NCI-H1092 (cell line): ENCODE measurements at places on chromosomes 4 and X.

DNA sequence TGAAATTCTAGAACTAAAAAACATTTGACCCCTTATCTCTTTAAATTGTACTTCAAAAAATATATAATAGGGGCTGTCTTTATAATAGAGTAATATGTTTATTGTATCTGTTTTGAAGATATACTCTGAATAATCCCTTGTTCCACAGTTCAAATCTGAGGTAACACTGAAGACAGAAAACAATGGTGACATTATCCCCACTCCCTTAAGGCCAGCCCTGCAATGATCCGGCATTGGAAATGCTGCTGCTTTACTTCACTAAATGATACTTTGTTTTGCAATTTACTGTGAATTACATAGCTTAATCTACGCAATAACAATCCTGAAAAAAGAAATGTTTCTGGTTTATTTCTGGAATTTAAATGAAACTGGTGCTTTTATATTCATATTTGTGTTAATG lies 34.4 kb upstream of the ZFP42 start:
- DNase-seq, result no peak

- DNase-seq, result no peak
These were observed 559.0 kb upstream of the AMOT start for GRCh38 chrX:113399506-113400192.

DNA sequence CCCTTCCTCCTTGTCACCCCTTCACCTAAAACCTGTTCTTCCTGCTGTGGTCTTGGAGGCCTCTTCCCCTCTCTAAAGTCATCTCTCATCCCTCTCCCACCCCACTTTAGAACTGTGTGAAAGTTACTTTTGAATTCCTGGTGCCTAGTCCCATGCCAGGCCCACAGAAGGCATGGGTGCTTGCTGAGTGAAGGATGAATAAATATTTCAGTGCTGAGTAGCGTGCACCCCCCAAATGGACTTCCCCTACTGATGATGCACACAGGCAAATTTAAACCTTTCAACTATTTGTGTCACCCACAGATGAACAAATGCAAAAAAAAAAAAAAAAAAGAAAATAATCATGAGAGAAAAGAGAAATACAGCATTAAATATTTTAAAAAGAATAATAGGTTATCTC lies 19.8 kb downstream of the PSMD10 start:
- no peak for DNase-seq

DNA sequence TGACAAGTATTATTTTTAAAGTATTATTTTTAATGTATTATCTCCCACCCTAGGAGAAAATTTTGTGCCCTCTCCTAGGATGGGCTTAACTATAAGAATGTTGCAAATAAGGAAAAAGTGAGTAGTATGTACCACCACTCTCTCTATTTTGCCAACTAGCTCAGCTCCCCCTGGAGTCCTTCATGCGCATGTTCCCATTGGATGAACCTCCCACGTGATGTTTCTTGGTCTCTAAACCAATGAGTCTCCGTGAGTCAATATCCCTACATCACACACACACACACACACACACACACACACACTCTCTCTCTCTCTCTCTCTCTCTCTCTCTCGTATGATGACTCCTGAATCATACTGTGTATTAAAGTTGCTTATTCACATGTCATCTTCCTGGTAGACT lies 129.7 kb upstream of the ZFP42 start:
- DNase-seq, result no peak

DNA sequence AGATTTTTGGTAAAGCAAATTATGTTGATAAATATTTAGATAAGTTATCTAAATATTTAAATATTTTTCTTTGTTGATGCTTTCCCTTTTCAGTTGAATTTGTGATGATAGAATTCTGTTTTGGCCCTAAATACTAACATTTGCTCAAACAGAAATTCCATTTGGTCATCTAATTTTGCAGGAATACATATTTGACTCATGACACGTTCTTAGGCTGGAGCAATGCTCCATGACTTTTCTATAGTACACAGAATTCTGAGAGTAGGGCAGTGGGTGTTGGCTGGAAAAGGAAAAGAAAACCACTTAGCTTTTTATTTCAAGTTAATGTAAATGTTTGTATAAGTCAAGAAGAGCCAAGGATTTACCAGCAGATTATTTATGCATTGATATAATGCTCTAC lies 58.6 kb upstream of the GK2 start:
- DNase-seq, result no peak

DNA sequence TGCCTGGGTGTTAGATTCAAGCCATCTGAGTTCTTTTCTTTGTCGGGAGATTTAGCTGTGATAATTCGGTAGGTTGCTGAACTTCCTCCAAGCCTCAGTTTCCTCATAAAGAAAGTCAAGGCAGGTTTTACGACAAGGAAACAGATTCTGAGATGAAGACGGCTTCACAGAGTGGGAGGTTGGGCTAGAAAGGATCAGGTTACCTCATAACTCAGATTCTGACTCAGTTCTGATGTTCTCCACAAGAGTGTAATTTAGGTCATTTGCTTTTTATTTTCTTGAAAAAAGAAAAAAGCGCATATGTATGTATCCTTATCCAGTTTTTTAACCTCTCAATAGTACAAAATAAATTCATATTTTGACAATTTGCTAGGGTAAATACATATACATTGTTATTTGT lies 47.2 kb upstream of the ELOVL6 start:
- DNase-seq, result no peak

DNA sequence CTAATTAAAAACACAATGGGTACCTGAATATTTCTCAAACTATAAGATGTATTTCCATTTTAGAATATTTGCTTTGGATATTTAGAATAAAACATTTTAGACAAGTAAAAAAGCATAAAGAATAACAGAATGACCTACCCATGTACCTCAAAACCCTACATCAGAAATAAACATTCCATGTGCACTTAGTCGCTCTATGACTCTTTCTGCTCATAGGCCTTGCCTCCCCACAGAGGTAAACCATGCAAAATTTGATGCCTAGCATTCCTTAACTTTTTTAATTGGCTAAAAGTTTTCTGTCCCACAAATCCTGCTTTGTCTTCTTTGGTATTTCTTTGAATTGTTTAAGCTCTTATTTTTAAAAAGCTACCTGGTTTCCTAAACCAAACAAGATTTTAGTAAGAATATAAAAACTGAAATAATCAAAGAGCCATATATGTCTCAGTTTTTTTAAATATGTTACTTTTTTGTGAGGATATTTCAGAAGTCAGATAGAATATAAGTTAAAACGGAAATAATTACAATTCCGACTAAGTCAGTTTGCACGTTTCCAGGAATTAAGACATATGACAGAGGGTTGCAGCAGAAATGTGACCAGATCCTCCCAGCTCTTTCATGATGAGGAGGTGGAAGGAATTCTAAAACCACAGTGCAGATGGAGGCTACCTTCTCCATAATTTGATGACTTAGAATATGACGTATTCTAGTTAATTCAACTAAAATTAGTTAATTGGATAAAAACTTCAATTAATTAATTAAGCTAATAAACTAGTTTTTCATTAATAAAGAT lies 102.5 kb downstream of the FIP1L1 start:
- DNase-seq, result no peak

- DNase-seq, result no peak
These were observed 568.8 kb downstream of the GRID2 start for GRCh38 chr4:92872604-92873003.

GRCh38 chr4:5143306-5143861 lies 92.1 kb downstream of the STK32B start:
- DNase-seq, result no peak

DNA sequence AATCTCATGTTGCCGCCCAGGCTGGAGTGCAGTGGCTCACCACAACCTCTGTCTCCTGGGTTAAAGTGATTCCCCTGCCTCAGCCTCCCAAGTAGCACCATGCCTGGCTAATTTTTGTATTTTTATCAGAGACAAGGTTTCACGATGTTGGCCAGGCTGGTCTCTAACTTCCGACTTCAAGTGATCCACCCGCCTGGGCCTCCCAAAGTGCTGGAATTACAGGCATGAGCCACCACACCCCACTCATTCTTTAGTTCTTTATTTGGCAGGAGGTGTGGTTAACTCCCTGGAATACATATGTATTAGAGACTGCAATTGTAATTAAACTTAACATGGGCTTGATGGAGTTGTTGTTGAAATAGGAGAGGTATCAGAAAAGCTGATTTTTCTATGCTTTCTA lies 1396.9 kb upstream of the IGFBP7 start:
- DNase-seq, result no peak

GRCh38 chr4:130028552-130028951 lies 932.6 kb downstream of the C4orf33 start:
- DNase-seq, result no peak

- no peak for DNase-seq
These were observed 101.5 kb downstream of the CCDC160 start for GRCh38 chrX:134338527-134338926.

GRCh38 chr4:106588891-106589290 lies 220.3 kb upstream of the GIMD1 start:
- DNase-seq, result no peak

GRCh38 chrX:118272242-118272641 lies 73.7 kb upstream of the WDR44 start:
- DNase-seq, result no peak

- DNase-seq, result no peak
These were observed 376.4 kb upstream of the GNPDA2 start for GRCh38 chr4:45102716-45103115.

DNA sequence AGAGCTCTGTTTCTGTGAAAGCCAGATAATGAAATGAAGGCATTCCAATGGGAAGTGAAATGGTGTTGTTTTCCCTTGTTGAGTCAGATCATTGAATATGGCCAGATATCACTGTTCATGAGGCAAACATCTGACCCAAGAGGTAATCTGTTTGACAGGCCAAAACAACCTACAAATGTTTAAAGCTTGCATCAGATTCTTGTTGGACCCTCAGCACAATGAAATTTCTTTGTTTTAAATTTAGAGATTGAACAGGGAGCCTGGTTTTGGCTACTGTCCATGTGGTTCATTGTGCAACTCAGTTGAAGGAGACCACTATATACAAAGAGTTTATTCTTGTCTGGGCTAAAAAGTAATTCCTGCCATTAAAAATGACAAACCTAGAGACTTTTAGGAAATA lies 159.1 kb downstream of the AFF2 start:
- DNase-seq, result no peak

DNA sequence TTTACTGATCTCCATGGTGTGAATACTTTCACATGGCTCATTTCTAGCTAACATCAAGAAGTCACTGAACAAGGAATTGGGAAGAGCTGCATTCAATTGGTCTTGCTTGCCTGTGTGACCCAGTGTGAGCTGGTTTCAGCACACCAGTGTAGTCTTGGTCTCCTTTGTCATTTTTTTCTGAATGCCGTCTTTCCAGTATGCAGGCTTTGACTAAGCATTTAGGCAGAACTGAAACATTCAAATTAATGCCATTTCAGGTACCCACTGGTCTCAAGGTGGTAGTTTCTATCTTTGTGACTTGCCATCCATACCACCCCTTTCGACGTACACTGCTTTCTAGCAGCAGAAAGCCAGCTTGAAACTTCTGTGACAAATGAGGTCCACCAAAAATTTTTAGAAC lies 550.5 kb upstream of the BOD1L1 start:
- no peak for DNase-seq

GRCh38 chr4:53309321-53310040 lies 56.4 kb downstream of the SCFD2 start:
- DNase-seq, result no peak

DNA sequence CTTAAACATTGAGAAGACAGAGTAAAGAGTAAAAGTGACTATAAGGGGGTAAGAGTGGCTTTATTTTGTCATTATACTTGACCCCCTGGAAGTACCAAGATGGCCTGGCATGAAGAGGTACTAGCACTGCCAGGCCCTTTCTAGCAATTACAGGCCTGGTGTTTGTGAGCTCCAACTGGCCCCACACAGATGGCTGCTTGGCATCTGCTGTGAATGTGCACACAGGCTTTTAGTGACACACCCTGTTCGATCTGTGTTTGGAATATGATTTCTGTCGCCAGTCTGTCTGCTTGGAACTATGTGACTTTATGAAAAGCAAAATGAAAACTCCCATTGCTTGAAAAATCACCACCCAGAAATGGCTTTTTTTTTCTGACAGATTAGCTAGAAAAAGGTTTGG lies 123.3 kb downstream of the CLCN4 start:
- no peak for DNase-seq

DNA sequence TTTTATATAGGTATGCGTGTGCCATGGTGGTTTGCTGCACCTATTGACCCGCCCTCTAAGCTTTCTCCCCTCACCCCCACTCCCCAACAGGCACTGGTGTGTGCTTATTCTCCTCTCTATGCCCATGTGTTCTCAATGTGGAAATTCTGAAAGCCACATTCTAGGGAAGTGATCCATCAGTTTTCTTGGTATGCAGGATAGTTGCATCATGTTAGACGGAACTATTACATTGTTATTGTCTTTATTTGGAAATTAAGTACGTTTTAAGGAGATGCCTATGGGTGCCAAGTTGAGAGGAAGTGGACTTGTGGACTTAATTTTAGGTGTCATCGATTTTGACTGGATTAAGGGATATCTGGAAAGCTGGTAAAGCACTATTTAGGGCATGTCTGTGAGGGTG lies 204.6 kb downstream of the RBM46 start:
- no peak for DNase-seq

DNA sequence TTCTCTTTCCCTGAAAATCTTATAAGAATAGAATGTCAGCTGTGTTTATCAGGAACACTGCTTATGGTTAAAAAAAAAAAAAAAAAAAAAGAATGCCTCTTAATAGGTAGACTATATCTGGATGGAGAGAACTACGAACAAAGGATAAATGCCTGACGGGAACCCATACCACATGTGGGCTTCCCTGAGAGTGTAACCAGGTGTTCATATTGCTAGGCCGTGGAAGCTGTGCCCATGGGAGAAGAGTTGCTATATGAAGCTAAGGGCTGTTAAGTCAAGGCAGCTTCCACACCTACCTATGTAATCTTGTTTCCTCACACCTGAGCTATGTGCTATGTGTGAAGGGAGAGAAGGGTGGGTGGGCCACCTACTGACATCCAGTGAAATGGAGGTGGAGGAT lies 27.3 kb downstream of the TMEM184C start:
- no peak for DNase-seq

DNA sequence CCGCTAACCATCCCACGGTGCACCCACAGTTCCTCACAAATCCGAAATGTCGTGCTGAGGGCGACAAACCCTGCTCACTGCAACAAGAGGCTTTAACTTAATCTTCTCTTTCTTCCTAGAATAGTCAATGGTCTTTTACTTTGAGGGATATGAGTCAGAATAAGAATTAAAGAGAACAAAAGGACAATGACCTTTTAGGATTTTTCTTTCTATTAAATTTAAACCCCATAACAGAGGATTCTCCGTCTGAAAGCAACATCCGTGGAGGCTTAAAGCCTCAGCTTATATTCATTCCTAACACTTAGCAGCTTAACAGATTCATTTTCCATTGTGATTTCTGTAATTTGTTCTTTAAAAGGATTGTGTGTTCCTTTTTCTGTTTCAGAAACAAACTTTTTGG lies 44.9 kb upstream of the PUDP start:
- no peak for DNase-seq
